ENCODE measurements at places on chromosomes 12 and 14.

GRCh38 chr12:77377116-77377515 is 311.7 kb upstream of the E2F7 start:
- no peak for DNase-seq

DNA sequence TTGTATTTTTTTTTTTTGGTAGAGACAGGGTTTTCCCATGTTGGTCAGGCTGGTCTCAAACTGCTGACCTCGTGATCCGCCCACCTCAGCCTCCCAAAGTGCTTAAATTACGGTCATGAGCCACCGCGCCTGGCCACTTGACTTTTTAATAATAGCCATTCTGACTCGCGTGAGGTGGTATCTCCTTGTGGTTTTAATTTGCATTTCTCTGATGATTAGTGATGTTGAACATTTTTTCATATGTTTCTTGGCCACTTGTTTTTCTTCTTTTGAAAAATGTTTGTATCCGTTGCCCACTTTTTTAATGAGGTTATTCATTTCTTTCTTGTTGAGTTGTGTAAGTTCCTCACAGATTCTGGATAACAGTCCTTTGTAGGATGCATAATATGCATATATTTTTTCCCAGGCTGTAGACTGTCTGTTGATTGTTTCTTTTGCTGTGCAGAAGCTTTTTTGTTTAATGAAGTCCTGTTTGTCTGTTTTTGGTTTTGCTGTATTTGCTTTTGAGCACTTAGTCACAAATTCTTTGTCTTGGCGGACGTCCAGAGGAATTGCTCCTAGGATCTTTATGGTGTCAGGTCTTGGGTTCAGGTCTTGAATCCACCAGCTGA is 10.3 kb upstream of the PGAM5 start:
- DNase-seq: no peak

DNA sequence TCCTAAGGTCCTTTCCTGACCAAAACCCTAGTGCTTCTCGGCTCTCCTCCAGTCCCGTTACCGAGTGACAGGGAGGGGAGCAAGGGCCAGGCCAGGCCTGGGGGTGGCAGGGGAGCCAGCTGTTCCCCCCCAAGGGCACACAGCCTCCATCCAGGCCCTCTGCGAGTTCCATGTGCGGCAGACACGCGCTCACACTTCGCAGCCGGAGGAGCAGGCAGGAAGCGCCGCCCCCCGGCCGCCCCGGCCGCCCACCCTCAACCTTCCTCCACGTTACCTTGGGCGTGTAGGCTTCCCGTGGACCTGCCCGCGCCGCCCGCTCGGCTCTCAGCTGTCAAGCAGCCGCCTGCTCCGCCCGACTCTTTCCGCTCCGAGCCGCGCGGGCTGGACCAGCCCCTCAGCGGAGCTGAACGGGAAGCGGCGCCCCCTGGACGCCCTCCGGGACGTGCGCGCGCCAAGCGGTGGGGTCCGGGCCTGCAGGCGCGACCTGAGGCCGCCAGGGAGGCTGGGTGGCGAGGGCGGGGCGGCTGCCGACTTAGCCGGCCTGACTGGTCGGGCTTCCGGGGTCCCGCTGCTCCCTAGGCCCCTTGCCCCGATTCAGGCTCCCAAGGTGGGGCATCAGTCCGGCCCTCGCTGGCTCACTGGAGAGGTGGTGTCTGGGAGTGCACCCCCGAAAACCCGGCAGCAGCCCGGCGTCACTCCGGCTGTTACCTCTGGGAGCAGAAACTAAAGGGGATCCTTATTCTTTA is at the start of gene CRACR2A:
Gene CRACR2A, minus strand, starts transcription at position 369 of the 746 bp plus-strand sequence. CDS start 56,110 bp downstream, outside the sequence.
- DNase-seq: peak; percentile 91

- DNase-seq: no peak
Observed at GRCh38 chr12:128449146-128449894, 182.3 kb downstream of the TMEM132C start.

- no peak for DNase-seq
Observed at GRCh38 chr12:132249689-132250478, 79.5 kb downstream of the GALNT9 start.

DNA sequence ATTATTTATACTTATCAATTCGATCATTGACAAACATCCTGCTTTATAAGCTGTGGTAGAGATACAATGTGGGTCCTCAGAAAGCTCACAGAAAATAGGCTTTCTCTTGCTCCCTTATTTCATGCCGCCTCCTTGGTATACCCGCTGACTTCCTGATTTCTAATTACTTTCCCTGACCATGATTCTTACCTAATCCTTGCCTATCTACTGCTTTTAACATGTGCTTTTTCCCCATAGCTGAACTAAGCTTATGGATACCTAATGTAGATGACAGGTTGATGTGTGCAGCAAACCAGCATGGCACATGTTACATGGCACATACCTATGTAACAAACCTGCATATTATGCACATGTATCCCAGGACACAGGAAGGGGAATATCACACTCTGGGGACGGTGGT is 65.1 kb downstream of the ITPR2 start:
- DNase-seq: no peak

GRCh38 chr14:65922142-65922541 is 509.6 kb downstream of the FUT8 start:
- no peak for DNase-seq

DNA sequence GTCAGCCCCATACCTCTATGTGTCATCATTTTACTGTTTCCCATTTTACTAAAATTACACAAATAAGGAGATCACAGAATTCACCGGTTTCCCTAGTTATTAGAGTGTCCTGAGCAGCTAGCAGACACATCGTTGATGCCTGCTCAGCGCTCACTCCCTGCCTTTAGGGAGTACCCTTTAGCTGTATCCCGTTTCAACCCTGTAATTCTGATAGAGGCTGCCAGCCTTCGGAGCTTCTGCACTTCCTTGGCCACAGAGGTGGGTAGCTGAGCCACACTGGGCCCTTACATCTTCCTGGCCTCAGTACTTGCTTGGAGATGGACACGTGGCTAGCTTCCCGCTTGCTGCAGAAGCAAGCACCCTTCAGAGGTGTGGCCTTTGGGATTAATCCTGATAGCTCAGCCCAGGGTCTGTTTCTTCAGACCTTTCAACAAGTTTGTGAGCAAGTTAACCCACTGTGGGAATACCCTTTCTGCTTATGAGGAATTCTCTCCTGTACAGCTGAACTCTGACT is 14.3 kb upstream of the FBXW8 start:
- DNase-seq: no peak

GRCh38 chr14:61644834-61645233 is 50.5 kb upstream of the HIF1A start:
- peak; percentile 11 for DNase-seq

GRCh38 chr12:131592972-131593371 is 117.9 kb upstream of the SFSWAP start:
- DNase-seq: no peak

DNA sequence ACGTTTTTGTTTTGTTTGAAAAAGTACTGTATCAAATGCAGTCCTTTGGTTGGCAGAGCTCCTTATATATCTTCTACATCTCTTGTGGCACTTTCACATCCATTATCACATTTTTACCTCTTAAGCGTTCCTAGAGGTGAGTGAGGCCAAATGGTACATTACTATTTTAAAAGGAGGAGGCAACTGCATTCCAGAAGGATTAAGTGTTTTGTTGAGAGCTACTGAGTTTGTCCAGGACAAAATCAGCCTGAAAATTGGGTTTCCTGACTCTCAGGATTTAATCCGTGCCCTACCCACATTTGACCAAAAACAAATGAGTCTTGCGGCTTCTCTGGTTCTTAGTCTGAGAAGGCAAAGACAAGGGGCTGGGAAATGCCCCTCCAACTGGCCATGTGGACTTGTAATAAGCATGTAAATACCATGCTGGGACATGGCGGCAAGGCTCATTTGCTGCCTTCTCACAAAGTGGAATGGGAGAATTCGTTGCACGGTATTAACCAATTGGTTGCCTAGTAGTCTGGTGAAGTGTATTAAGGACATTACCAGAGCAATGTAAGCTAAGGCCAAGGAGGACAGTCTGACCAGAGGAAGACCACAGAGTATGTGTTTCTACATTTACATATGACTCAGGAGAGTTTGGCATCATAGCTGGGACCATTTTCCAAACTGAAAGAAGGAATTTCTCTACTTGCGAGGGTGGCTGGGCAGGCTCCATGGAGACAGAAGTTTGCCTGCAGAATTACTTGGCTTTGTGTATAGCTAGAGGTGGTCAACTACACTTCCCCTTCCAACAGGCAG is 175.8 kb upstream of the PLXNC1 start:
- no peak for DNase-seq

DNA sequence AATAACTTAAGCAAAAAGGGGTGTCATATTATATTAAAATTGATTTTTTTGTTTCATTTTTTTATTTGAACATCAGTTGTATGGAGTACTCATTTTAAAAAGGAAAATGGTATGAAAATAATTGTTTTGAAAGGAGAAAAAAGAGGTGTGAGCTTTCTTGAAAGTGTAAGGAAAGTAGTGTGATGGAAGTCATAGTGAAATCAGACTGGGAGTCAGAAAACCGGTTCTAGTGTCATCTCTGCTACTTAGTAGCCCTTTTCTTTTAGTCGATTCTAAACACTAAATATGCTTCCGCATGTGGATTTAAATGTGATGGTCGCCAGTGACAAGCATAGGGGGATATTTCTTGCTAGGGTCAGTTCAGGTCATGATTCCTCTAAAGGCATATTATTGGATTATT is 1.8 kb upstream of the DYRK2 start:
- no peak for DNase-seq

DNA sequence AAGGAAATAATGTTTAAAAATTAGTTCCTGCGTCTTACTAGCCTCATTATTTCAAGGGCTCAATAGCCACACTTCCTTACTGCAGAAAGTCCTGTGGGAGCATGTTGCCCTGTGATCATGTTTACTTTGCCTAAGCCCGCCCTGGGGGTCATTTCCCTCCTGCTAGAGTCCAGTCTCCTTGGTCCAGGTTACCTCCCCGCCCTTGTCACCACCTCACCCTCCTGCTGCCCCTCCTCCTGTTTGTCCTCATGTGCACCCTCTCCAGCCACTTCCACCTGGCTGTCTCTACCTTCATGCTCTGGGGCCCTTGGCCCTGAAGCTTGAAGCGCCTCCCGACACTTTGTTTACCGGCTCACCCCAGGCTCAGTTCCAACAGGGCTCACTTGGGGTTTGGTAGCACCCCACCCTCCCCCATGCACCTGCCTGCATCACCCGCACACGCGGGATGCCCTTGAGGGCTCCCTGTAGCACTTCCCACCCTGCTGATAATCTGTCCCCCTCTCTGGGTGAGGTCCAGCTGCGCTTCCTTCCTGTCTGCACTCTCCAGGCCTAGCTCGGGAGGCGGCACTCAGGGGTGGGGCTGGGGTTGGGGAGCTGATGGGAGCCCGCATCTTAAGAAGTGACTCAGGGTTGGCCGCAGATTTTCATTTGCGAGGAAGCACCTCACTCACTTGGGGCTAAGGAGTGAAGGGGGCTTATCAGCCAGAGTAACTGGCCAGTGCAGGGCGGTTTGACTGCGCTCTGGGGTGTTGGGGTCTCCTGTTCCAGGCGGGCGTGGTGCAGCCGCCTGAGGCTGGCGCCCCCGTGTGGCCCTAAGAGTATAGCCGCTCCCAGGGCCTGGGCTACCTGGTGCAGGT is 40.1 kb downstream of the SMIM41 start:
- DNase-seq: no peak

DNA sequence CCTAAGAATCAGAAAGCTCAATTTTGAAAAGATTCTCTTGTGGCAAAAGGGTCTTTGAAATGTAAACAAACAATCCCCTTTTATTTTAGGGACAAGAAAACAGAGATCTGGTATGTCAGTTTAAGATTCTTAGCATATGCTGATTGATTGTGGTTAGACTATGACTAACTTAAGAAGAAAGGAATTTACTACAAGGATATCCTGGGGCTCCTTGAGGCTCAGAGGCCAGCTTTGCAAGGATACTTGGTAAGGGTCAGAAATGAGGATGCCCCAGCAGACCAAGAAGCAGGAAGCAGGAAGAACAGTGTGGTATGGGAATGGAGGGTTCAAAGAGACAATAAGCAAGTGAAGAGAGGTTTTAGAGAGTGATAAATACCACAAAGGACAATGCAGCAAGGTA is 474.6 kb downstream of the ETNK1 start:
- DNase-seq: no peak

GRCh38 chr14:29391801-29392200 is 535.8 kb downstream of the PRKD1 start:
- DNase-seq: no peak

DNA sequence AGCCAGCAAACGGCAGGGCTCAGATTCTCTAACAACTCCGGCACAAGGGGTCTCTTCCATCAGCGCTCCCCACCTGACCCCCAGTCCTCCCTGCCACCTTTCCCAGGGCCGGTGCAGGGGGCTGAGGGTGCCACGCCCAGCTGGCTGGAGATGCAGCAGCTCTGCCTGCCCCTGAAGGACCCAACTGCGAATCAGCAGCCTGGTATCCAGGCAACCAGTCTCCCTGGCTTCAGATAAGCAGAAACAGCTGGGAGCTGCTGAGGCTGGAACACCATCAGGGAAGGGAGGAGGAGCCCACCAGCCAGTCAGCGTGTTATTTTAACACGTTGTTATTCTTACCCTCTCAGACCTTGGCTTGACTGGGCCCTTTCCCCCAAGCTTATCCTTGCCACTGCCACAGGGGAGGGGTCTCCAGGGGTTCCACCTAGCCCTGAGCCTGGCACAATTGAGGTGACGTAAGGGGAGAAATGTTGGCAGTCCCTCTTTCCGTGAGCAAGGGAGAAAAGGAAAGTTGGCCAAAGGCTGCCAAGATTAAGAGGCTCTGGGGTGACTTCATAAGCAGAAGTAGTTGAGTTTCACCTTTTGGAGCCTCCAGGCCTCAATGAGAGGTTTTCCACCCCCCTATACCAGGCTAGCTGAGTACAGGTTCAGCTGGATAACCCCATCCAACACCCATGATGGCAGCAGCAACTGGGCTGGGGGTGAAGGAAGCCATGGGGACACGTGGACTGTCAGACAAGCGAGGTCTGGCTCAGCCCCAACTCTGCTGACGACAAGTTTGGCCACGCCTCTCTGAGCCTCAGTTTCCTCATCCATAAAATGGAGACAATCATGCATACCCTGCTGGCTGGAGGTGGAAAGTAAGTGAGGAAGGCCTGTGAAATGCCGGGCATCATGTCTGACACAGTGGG is 91.1 kb downstream of the IRF2BPL start:
- DNase-seq: no peak

DNA sequence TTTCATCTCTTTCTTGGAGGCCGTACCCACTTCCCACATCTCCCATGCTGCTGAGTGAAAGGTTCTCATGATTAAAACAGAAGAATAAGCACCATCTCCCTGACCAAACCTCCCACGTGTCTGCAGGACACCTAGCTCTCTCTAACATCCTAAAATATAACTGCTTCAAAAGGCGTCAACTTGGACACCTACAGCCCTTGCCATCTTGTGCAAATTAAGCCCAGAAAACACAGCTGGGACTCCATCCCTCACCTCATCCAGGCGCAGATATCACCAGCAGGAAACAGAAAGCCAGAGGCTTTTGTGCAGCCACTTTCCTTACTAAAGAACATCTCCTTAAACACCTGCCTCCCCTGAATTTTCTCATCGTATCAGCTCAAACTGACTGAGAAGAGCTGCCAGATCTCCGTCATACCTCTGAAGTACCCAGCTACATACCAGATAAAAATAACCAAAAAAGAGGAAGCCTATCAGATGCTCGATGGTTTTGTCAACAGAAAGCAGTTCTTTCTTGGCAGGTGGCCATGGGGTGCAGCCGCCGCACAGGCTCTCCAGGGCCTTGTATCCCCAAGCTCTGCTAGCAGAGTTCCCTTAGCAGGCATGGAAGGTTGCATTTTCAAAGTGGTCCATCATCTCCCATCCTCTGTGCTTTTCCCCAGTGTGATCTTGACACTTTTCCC is 28.8 kb downstream of the MAP3K9 start:
- no peak for DNase-seq
